Endodermal cell (in vitro differentiated cells): ENCODE measurements at places on chromosomes 3 and 15. TPM values are rescaled to one million over a fixed set of nuclear protein-coding genes. Genes with fewer than 3 reads are reported as not detected.

The ADAMTS17 gene
- 0.82 to 1.9 TPM (median 1.1 TPM) in 3 replicates for total RNA-seq

DNA sequence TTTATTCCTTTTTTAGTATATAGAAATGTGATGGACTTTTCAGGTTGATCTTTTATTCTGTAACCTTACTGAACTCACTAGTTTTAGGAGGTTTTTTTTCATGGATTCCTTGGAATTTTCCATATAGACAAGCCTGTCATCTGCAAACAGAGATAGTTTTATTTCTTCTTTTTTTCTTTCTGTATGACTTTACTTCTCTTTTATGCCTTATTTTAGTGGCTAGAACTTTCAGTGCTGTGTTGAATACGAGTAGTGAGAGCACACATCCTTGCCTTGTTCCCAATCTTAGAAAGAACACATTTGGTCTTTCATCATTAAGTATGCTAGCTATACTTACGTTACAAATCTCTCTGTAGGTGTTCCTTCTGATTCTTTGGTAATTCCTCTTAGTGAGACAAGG, 336.5 kb downstream of the PTPRG start:
- H3K4me3 ChIP-seq, result no peak overlapping the region
- peaks cover 3% of the 10 kb centered on the region for H3K4me1 ChIP-seq
- H3K36me3 ChIP-seq, result no peaks in the 10 kb centered on the region
- H3K27me3 ChIP-seq, result no peaks in the 10 kb centered on the region
- no peak overlapping the region for H3K27ac ChIP-seq

GRCh38 chr3:110974902-110975301, 96.7 kb upstream of the NECTIN3 start:
- no peak for DNase-seq
- no peaks in the 10 kb centered on the region for H3K4me1 ChIP-seq
- H3K4me3 ChIP-seq, result no peak overlapping the region
- no peak overlapping the region for H3K27ac ChIP-seq
- no peaks in the 10 kb centered on the region for H3K27me3 ChIP-seq

- no peaks in the 10 kb centered on the region for H3K36me3 ChIP-seq
- no peak for DNase-seq
- no peaks in the 10 kb centered on the region for H3K27me3 ChIP-seq
- no peak overlapping the region for H3K27ac ChIP-seq
- no peaks in the 10 kb centered on the region for H3K4me1 ChIP-seq
These were observed 21.2 kb downstream of the NGRN start for GRCh38 chr15:90286678-90287077.

The SV2B gene
- total RNA-seq, result 5.7 and 8.8 TPM in 2 replicates
